ENCODE measurements at places on chromosomes 13 and 19. TPM values are rescaled to one million over a fixed set of nuclear protein-coding genes. Genes with fewer than 3 reads are reported as not detected.

The RASAL3 gene
- not detected for total RNA-seq

The RNF17 gene
- not detected for total RNA-seq

The ZNF329 gene
- 8.7 TPM for total RNA-seq

The ATP4B gene
- not detected for total RNA-seq

The KISS1R gene
- not detected for total RNA-seq

The SPRED3 gene
- total RNA-seq = 9.7 TPM

The PRSS57 gene
- not detected for total RNA-seq

The MAP4K1 gene
- total RNA-seq = 0.57 TPM

The KLF1 gene
- total RNA-seq = not detected

The FZR1 gene
- total RNA-seq = 14.8 TPM

The ZNF558 gene
- 25.3 TPM for total RNA-seq

The VAV1 gene
- not detected for total RNA-seq

The STXBP2 gene
- 0.90 TPM for total RNA-seq

The MUC16 gene
- total RNA-seq = not detected

The CPAMD8 gene
- 2.5 TPM for total RNA-seq

The NAT14 gene
- 8.3 TPM for total RNA-seq

The SELENOV gene
- total RNA-seq = not detected

The TNPO2 gene
- total RNA-seq = 39.4 TPM

The CAPN12 gene
- not detected for total RNA-seq

The SIGLEC7 gene
- total RNA-seq = 0.41 TPM

The ADAMTSL5 gene
- 1.2 TPM for total RNA-seq

The LHFPL6 gene
- total RNA-seq = 109 TPM

The SERP2 gene
- total RNA-seq = 9.9 TPM

The FBL gene
- total RNA-seq = 105 TPM

The PGLYRP1 gene
- total RNA-seq = not detected

The SIGLECL1 gene
- not detected for total RNA-seq

The RDH8 gene
- not detected for total RNA-seq

The ZNF486 gene
- 6.9 TPM for total RNA-seq

The ZNF724 gene
- 15.1 TPM for total RNA-seq

The SRRM5 gene
- not detected for total RNA-seq

The KIR2DL3 gene
- total RNA-seq = not detected

The ZNF44 gene
- 5.3 TPM for total RNA-seq

The LRRC63 gene
- 0.41 TPM for total RNA-seq

The OR7C1 gene
- total RNA-seq = not detected

The PCDH17 gene
- total RNA-seq = 1.4 TPM

The EDDM13 gene
- total RNA-seq = not detected

The AKAP11 gene
- total RNA-seq = 36.5 TPM

The PRTN3 gene
- total RNA-seq = not detected

The SOX1 gene
- not detected for total RNA-seq

The COG3 gene
- total RNA-seq = 31.0 TPM

The GNG7 gene
- total RNA-seq = 0.65 TPM

The FUT3 gene
- not detected for total RNA-seq

The SUCLA2 gene
- total RNA-seq = 70.1 TPM

The NCAN gene
- not detected for total RNA-seq

The PCDH20 gene
- not detected for total RNA-seq

The ZNF229 gene
- total RNA-seq = 23.4 TPM

The PEG3 gene
- 0.49 TPM for total RNA-seq

The CACNG6 gene
- total RNA-seq = not detected

The CATSPERD gene
- total RNA-seq = not detected

The TMPRSS9 gene
- not detected for total RNA-seq

The MEGF8 gene
- total RNA-seq = 20.0 TPM

The GSX1 gene
- total RNA-seq = not detected

The SIGLEC5 gene
- total RNA-seq = not detected

The LILRB2 gene
- total RNA-seq = not detected

The CASP14 gene
- not detected for total RNA-seq

The GPR18 gene
- not detected for total RNA-seq

The RAB4B gene
- 10.1 TPM for total RNA-seq

The BTBD2 gene
- total RNA-seq = 59.3 TPM

Measured in fibroblast of the aortic adventitia (primary cell).